ENCODE measurements at places on chromosomes 16 and 17. TPM values are rescaled to one million over a fixed set of nuclear protein-coding genes. Genes with fewer than 3 reads are reported as not detected.

DNA sequence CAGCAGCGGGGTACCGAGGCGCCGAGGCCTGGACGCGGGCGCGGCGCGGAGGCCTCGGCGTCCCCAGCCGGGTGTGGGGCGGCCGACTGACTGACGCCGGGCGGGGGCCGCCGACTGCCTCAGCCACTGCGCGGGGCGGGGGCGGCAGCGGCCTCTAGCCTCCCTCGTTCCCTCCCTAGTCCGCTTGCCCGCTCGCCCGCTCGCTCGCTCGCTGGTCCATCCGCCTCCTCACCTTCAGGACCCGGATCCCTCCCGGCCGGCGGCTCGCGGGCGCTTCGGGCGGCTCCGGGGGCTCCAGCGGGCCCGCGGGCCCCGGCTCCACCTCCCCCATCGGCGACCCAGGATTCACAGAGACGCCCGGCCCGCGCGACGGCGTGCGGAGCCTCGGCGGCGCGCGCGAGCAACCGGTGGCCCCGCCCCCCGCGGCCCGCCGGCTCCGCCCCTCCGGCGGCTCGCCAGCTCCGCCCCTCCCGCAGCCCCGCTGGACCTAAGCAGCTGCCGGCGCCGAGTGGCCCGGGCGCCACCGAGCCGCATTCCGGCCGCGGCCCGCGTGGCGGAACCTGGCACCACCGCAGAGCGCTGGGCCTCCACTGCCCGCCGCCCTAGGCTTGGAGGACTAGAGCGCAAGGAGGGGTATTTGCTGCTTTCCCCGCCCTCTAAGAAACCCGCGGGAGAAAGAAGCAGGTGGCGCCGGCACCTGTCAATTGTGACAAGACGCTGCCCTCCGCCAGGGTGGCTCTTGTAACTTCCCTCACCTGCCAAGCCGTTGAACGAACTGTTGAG, 773 bp downstream of the PHLPP2 start:
- DNase-seq: peak; percentile 87

- DNase-seq: no peak
Observed at GRCh38 chr16:67666032-67666551, 458 bp downstream of the ENKD1 start.

DNA sequence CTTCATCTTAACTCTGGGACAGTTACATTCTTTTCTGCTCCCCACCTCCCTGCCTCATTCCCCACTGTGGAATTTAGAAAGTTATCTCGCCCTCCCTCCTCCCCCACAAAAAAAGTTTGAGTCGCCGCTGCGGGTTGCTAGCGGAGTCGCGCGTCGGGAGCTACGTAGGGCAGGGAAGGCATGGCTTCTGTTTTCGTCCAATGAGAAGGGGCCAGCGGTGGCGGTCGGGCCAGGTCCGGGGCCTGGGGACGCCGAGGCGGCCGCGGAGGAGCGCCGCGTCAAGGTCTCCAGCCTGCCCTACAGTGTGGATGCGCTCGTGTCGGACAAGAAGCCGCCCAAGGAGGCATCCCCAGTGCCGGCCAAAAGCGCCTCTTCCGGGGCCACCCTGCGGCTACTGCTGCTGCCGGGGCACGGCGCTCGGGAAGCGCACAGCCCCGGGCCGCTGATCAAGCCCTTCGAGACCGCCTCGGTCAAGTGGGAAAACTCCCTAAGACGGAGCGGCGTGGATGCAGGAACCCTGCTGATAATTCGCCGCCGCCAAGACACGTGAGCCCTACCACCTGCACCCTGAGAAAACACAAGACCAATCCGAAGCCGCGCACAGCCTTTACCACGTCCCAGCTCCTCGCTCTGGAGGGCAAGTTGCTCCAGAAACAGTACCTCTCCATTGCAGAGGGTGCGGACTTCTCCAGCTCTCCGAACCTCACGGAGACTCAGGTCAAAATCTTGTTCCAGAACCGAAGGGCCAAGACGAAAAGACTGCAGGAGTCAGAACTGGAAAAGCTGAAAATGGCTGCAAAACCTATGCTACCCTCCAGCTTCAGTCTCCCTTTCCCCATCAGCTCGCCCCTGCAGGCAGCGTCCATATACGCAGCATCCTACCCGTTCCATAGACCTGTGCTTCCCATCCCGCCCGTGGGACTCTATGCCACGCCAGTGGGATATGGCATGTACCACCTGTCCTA, 8.9 kb downstream of the OR4D1 start:
- DNase-seq: peak; percentile 56

DNA sequence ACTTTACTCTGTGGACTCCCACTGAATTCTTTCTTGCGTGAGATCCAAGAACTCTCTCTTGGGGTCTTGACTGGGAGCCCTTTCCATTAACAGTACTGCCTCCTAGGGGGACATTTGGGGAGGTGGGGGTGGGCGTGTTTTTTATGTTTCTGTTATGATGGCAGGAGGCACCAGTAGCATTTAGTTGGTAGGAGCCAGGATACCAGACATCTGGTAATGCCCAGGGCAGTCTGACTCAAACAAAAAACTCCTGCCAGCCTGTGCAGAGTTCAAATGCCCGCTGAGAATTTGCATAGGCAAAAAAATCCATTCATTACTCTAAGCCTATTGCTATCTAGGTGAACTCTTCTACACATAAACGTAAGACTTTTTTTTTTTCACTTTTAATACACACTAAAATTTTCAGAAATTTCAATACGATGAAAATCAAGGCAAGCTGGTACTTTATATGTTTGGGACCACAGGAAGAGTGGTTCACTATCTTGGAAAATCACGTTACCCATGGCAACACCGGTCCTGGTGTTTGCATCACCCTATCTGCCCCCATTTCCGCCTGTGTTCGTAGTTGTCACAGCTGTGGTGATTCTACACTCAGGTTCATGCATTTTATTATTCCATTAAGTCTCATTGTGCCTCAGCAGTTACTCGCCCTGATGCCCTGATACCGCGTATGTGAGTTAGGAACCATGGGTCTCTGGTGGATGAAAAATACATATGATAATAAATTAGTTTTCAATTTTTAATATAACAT, 121.1 kb upstream of the XYLT1 start:
- no peak for DNase-seq

DNA sequence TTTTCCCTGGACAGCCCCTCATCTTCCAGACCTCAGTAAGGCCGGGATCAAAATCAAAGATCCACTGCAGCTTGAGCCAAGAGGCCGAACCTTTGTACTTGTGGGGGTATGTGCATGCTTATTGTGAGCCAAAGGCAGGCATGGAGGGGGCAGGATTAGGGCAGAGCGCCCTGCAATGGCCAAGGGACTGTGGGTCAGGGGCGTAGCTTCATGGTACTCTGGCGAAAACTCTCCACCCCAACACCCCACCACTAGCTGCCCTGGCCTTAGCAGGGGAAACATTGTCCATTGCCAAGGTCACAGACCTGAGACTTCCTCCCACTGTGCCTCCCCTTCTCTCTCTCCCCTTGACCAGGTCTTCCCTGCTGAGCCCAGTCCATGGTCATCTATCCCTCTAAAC, 90.1 kb downstream of the TMEM132E start:
- DNase-seq: no peak

- peak; percentile 52 for DNase-seq
Observed at GRCh38 chr16:81315271-81316175, 761 bp downstream of the GAN start.

GRCh38 chr17:2237521-2237921, 66.1 kb downstream of the SMG6 start:
- DNase-seq: no peak

- no peak for DNase-seq
Observed at GRCh38 chr16:27437946-27438345, 36.0 kb downstream of the IL21R start.

- no peak for DNase-seq
Observed at GRCh38 chr17:78903101-78903779, at the start of gene CEP295NL. Gene CEP295NL, minus strand, starts transcription at chr17:78903201. Its CDS starts 1,373 bp downstream, at chr17:78901828.

DNA sequence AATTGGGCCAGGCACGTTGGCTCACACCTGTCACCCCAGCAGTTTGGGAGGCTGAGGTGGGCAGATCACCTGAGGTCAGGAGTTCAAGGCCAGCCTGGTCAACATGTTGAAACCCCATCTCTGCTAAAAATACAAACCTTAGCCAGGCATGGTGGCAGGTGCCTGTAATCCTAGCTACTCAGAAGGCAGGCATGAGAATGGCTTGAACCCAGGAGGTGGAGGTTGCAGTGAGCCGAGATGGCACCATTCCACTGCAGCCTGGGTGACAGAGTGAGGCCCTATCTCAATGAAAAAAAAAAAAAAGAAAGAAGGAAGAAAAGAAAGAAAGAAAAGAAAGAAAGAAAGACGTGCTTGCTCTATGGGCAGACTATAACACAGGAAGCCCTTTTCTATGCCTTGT, 84.4 kb downstream of the FOXL1 start:
- no peak for DNase-seq

- DNase-seq: no peak
Observed at GRCh38 chr17:21162394-21162775, 35.6 kb downstream of the DHRS7B start.

- no peak for DNase-seq
Observed at GRCh38 chr16:78523212-78523985, 423.9 kb downstream of the WWOX start.

- DNase-seq: no peak
Observed at GRCh38 chr16:53768593-53768992, 64.6 kb downstream of the FTO start.

DNA sequence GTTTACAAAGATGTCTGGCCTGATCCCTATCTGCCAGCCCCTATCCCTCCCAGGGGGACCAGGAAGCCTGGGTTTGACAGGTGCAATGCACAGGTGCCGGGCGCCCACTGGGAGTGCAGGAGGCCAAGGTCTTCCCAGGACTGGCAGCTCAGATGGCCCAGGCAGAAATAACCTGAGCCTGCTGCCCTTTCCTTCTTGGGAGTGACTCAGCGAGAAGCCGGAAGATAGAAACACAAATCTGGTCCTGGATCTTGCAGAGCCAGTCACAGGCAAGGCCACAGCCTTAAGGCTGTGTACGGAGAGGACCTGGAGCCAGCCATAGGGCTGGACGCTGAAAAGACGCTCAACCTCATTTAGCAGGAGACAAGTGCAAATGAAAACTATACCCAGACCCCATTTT, 27.7 kb downstream of the GPR142 start:
- DNase-seq: no peak

- DNase-seq: no peak
Observed at GRCh38 chr17:3796822-3797170, 4.2 kb downstream of the ITGAE start.

- DNase-seq: no peak
Observed at GRCh38 chr17:75102385-75102821, 7.4 kb upstream of the ARMC7 start.

DNA sequence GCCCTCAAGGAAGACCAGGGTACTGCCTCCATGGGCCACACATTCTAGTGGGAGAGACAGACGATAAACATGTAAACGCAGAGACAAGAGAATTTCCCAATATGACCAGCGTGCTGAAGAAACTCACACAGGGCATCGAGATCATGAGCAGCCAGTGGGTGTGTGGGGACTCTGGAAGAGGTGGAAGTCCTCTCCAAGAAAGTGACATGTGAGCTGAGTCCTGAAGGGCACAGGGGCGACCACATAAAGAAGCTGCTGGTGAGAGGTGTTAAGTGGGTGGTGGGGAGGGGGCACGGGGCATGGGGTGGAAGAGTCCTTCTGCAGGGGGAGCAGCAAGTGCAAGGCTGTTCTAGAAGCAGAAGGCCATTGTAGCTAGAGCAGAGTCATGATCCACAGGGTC, 21.0 kb upstream of the RAP1GAP2 start:
- no peak for DNase-seq

DNA sequence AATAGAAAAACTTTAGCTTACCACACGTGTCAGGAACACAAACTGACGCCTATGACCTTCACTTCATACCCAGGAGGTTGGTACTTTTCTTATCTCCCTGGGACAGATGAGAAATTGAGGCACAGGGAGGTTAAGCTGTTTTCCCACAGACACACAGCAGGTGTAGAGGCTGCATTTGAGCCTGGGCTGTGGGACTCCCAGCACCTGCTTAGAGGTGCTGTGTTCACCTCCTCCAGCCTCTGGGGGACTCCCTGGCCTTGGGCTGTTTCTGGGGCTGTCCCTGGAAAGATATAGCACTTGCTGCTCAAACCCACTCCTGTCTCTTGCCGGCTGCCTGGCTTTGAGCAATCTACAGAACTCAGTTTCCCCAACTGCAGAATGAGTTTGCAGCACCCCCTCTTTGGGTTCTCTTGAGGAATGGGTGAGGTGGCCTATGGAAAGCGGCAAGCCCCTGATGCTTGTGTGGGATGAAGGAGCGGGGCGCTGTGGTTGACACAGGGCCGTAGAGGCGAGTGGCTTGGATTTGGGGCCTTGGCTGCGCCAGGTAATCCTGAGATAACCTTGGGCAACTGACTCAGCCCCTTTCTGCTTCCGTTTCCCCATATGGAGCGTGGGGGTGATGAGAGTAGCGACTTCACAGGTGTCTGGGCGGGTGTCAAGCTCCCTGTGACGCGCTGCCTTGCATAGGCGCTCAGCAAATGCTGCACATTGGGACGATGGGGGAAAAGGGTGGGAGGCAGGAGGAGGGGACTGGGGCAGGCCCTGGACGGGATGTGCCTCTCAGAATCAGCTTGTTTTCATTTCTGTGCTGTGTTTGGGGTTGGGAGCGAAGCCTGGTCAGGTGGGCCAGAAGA, 104.5 kb upstream of the CIBAR2 start:
- no peak for DNase-seq

DNA sequence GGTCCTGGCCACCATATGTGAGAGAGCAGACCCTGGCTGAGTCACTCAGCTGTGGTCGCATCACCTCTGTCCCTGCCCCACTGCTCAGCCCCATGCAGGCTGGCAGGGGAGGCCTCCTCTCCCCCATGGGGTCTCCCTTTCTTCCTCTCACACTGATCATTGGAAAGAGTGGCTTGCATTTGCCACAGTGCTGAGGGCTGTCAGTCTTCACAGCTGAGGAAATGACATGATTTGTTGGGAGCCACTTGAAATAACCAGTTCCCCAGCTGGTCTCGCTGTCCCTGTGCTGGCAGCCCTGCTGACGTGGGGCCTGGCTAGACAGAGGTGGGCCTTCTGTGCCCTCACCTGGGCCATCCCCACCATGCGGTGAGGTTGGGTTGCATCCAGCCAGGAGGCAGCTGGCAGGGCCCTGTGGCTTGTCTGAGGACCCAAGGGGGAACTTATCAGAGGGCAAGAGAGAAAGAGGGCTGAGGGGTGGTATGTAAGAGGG, 30.1 kb upstream of the MED9 start:
- DNase-seq: no peak

PDPR gene
- total RNA-seq: 20.9 TPM

ANTKMT gene
- total RNA-seq: 29.6 TPM

SCNN1G gene
- total RNA-seq: not detected

CD300LB gene
- total RNA-seq: not detected

EPOP gene
- 0.98 TPM for total RNA-seq

All from CD8-positive, alpha-beta T cell (primary cell).